ENCODE measurements at places on chromosomes 7 and 10.

DNA sequence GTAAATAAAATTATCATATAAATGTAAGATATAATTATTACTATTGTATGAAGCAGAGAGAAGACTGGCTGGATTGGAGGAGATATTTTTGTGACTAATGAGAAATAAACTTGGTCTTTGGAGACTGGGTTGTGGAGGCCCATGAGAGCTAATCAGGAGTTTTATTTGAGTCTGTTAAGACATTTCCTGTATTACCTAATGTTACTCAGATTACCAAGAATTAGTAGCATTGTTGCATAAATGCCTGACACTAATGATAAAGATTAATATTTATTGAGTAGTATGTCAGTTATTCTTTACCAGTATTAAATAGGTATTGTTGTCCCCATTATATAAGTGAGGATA lies 7.1 kb downstream of the CCDC126 start:
- H3K27ac ChIP-seq: no peak overlapping the region
- no peaks in the 10 kb centered on the region for H3K27me3 ChIP-seq
- no peak overlapping the region for H3K4me3 ChIP-seq
- H3K36me3 ChIP-seq: no peaks in the 10 kb centered on the region
- DNase-seq: no peak

GRCh38 chr10:33161550-33162247 lies 172.8 kb downstream of the NRP1 start:
- H3K36me3 ChIP-seq: no peaks in the 10 kb centered on the region
- H3K27ac ChIP-seq: no peak overlapping the region
- H3K27me3 ChIP-seq: no peaks in the 10 kb centered on the region
- H3K4me3 ChIP-seq: no peak overlapping the region
- no peak for DNase-seq

DNA sequence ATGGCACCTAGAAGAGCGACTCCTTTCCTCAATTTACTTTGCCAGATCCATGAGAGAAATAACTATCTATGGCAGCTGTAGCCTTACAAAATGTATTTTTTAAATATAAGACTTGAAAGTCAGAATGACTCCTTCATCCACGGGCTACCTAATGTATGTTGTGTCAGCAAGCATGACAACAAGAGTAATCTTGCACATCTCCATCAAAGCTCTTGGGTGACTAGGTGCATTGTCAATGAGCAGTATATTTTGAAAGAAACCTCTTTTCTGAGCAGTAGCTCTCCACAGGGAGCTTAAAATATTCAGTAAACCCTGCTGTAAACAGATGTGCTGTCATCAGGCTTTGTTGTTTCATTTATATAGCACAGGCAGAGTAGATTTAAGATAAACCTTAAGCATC lies 757.2 kb upstream of the PHF14 start:
- no peaks in the 10 kb centered on the region for H3K4me1 ChIP-seq
- no peak overlapping the region for H3K27ac ChIP-seq
- H3K27me3 ChIP-seq: no peaks in the 10 kb centered on the region
- no peak for DNase-seq
- no peak overlapping the region for H3K4me3 ChIP-seq

DNA sequence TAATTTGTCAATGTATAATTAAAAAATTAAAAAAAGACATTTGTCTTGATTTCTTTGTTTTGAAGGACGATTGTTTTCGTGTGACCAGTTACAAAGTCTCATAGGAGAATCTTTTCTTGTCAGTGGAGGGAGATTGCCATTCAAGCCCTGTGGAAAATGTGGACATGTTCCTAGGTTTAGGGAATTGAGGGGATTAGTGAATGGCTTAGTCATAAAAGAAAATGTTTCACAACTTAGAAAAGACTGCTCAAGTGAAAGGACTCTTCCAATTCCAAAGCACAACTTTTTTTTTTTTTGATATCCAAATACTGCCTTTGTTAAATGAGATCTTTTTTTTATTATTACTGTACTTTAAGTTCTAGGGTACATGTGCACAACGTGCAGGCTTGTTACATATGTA lies 140.7 kb upstream of the HABP2 start:
- no peak overlapping the region for H3K27ac ChIP-seq
- no peaks in the 10 kb centered on the region for H3K36me3 ChIP-seq
- no peak for DNase-seq
- no peaks in the 10 kb centered on the region for H3K4me1 ChIP-seq
- peaks cover 4% of the 10 kb centered on the region for H3K27me3 ChIP-seq

GRCh38 chr7:27586825-27587224 lies 75.9 kb downstream of the HIBADH start:
- H3K27me3 ChIP-seq: no peaks in the 10 kb centered on the region
- H3K4me1 ChIP-seq: peaks cover 10% of the 10 kb centered on the region
- no peaks in the 10 kb centered on the region for H3K36me3 ChIP-seq

DNA sequence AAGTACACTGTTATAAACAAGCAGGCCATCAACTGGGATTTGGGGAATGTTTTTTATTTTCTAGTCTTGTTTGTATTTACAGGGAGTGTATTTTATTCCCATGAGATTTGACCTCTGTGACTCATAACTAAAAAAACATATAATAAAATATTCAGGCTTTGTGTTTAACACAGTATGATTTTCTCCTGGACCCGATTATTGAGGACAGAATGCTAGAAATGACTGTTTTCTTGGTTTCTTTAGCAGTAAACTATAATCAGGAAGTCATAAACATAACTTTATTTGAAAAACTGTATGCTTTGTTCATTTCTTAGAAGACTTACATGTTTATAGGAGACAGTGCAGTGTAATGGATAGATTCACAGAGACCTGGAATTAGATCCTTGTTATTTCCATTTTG lies 2.1 kb downstream of the NHLRC2 start:
- peak; percentile 51 for DNase-seq
- no peak overlapping the region for H3K4me3 ChIP-seq
- peaks cover 19% of the 10 kb centered on the region for H3K4me1 ChIP-seq
- H3K36me3 ChIP-seq: peaks cover 14% of the 10 kb centered on the region
- H3K27me3 ChIP-seq: no peaks in the 10 kb centered on the region
- no peak overlapping the region for H3K27ac ChIP-seq

GRCh38 chr7:69699931-69700330 lies 101.7 kb downstream of the AUTS2 start:
- no peaks in the 10 kb centered on the region for H3K27me3 ChIP-seq
- no peak overlapping the region for H3K27ac ChIP-seq
- no peaks in the 10 kb centered on the region for H3K36me3 ChIP-seq
- no peak for DNase-seq
- no peak overlapping the region for H3K4me3 ChIP-seq
- H3K4me1 ChIP-seq: no peaks in the 10 kb centered on the region

GRCh38 chr10:23742368-23742767 lies 303.5 kb downstream of the OTUD1 start:
- H3K27ac ChIP-seq: no peak overlapping the region
- DNase-seq: no peak
- no peaks in the 10 kb centered on the region for H3K4me1 ChIP-seq
- H3K4me3 ChIP-seq: no peak overlapping the region
- no peaks in the 10 kb centered on the region for H3K27me3 ChIP-seq

DNA sequence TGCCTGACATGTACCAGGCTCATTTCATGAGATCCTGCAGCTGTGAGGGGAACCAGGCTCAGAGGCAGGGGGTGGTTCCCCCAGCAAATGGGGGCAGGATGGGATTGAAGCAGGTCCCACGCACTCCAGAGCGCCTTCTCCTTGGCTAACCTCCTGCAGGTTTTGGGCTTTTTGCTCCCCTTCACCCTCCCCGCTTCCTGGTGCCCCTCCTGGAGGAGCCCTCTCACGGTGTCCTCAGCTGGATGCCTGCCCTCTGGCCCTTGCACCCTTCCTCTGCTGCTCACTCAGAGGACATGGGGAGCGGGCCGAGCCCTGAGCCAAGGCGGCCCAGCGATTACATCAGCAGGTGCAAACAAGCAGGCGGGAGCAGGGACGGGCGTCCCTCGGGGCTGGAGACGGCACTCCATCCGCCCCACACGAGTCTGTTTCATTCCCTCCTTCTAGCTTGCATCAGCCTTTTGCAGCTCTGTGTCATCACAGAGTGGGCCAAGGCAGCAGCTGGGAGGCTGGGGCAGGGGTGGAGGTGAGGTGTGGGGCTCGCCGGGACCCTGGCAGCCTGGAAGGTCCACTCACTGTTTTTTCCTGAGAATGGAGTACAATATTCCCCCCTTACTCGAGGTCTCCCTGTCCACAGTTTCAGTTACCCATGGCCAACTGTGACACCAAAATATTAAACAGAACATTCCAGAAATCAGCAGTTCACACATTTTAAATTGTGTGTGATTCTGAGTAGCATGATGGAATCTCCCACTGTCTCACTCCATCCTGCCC lies 52.7 kb upstream of the SLC29A3 start:
- peaks cover 48% of the 10 kb centered on the region for H3K4me1 ChIP-seq
- peak overlapping the region; percentile 59 for H3K27ac ChIP-seq
- H3K36me3 ChIP-seq: no peaks in the 10 kb centered on the region
- peak; percentile 94 for DNase-seq
- H3K27me3 ChIP-seq: no peaks in the 10 kb centered on the region

DNA sequence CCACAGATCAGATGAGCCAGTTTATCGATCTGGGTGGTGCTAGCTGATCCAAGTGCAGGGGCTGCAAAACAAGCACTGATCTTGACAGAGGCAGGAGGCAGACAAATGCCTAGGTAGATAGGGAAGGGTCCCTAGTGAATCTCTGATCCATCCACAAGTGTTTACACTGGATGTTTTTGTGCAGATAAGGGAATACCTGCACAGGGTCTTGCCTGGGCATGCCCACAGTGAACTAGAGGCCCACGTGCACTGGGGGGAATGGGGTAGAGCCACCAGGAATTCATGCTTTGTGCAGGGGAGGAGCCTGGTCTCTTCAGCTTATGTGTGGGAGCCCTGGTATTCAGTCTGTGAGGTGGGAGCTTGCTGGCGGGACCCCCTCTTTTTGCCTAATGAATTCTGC lies 50.3 kb downstream of the SDHAF3 start:
- no peaks in the 10 kb centered on the region for H3K36me3 ChIP-seq
- H3K27ac ChIP-seq: no peak overlapping the region
- DNase-seq: no peak

GRCh38 chr7:155256761-155257481 lies 40.8 kb upstream of the INSIG1 start:
- no peak overlapping the region for H3K4me3 ChIP-seq
- H3K4me1 ChIP-seq: peaks cover 31% of the 10 kb centered on the region
- no peaks in the 10 kb centered on the region for H3K27me3 ChIP-seq
- DNase-seq: peak; percentile 66
- peak overlapping the region; percentile 98 for H3K27ac ChIP-seq

DNA sequence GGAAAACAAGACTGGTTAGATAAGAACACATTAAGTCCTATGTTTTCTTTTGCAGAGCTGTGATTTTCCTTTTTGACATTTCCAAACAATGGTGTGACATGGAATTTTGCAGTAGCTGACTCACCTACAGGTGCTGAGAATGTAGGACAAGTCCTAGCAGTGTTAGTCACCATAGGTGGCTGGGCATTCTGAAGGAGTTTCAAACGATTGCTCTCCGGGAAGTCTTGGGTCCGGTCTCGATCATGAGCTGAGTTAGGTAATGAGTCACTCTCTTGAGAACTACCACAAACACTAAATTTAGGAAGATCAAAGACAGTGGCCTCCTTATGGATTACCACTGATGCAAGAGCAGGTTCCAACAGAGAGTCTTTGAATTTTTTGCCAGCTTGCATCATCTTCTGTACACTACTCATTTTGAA lies 3.6 kb downstream of the FIGNL1 start:
- H3K27me3 ChIP-seq: no peaks in the 10 kb centered on the region
- H3K4me3 ChIP-seq: no peak overlapping the region
- H3K27ac ChIP-seq: no peak overlapping the region
- H3K4me1 ChIP-seq: peaks cover 21% of the 10 kb centered on the region
- H3K36me3 ChIP-seq: peaks cover 6% of the 10 kb centered on the region

DNA sequence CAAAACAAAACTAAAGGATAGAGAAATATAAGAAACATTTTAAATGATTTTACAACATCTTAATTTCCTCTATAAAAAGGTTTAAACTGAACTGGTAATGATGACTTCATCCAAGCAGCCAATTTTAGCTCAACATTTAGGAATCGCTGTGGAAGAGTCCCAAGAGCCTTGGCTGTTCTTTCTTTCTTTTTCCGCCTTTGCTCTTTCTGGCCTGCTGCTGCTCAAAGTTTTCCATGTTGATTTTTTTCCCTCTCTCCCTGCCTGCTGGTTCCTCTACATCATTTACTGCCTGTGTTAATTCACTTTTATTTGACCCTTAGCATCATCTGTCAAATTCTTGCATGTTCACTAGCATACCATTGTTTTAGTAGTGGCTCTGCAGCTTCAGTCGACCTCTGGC lies 146.9 kb downstream of the EVX1 start:
- H3K36me3 ChIP-seq: no peaks in the 10 kb centered on the region
- DNase-seq: no peak
- no peaks in the 10 kb centered on the region for H3K4me1 ChIP-seq
- no peak overlapping the region for H3K4me3 ChIP-seq

DNA sequence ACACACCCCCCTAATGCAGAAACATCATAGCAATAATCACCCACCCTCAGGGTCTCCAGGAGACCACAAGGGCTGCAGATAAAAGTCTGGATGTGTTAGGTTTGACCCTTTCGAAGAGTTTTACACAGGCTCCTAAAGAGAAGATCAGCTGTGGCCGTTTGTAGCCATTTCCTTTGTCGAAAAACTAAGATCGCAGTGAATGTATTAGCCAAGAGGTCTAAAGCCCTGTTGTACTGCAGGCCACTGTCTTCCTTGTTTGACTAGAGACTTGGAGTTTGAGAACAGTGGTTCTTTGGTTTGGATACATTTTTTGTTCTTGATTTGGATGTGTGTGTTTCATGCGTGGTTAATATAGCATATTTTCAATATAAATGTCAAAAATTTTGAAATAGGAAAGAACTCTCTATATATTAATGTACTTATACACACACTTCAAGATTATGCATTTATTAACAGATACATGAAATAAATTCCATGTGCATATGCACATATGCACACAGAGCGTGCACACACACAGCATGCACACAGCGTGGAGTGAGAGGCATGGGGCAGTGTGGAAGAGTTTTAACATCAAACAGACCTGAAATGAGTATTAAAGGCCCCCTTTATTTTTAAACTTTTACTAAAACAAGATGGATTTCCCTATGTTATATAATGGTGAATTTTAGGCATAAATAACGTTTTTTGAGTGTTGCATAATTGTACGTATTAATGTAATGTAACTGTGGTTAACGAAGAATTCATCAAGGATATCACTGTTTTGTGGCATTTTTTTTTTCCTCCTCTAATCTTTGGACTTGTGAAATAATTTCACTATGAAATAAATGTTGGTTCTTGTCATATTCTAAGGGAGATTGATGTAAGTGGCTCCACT lies 2.2 kb downstream of the IKZF1 start:
- DNase-seq: no peak
- H3K4me1 ChIP-seq: no peaks in the 10 kb centered on the region
- peaks cover 33% of the 10 kb centered on the region for H3K27me3 ChIP-seq
- no peaks in the 10 kb centered on the region for H3K36me3 ChIP-seq
- H3K27ac ChIP-seq: no peak overlapping the region

DNA sequence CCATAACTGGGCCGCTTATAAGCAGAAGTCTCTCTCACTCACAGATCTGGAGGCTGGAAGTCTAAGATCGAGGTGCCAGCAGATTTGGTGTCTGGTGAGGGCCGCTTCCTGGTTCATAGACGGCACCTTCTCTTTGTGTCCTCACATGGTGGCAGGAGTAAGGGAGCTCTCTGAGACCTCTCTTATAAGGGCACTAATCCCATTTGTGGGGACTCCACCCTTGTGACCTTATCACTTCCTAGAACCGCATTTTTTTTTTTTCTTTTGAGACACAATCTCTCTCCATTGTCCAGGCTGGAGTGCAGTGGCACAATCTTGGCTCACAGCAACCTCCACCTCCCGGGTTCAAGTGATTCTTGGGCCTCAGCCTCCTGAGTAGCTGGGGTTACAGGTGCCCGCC lies 8.1 kb downstream of the FBH1 start:
- H3K4me1 ChIP-seq: no peaks in the 10 kb centered on the region
- peaks cover 34% of the 10 kb centered on the region for H3K36me3 ChIP-seq
- no peak for DNase-seq
- H3K27me3 ChIP-seq: no peaks in the 10 kb centered on the region

GRCh38 chr7:55130395-55131141 lies 111.8 kb downstream of the EGFR start:
- DNase-seq: no peak
- H3K4me3 ChIP-seq: peak overlapping the region; percentile 11

Data from osteoblast (primary cell).